ENCODE measurements at places on chromosomes 6 and 20.

GRCh38 chr6:108904741-108905140 lies 56.5 kb downstream of the ARMC2 start:
- no peak for DNase-seq

GRCh38 chr6:128719786-128720185 lies 163.2 kb upstream of the LAMA2 start:
- peak; percentile 29 for DNase-seq

GRCh38 chr20:25464501-25465242 lies 57.2 kb downstream of the GINS1 start:
- no peak for DNase-seq

- DNase-seq, result no peak
Observed at GRCh38 chr20:4850960-4851359, 129.3 kb downstream of the PRND start.

GRCh38 chr6:32189742-32190053 lies 304 bp downstream of the PBX2 start:
- DNase-seq, result no peak

DNA sequence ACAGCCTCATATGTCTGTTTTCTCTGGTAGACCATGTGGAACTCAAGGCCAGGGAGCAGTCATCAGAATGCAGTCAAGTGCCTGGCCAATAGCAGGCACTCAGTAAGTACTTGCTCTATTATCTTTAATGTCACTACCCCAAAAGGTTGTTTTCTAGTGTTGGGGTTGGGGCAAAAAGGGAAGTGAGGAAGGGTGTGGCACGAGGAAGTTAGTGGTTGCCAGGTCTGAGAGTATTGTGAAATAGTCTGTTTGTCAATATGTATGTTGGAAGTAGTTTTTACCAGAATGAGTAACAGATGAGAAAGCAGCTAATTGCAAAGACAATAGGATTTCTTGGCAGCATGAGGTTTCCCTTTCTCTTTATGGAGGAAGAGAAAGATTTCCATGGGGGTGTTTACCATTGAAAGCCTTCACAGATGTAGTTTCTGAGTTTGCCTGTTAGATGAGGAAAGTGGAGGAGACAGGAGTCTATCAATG lies 59.5 kb upstream of the ARMH2 start:
- no peak for DNase-seq

DNA sequence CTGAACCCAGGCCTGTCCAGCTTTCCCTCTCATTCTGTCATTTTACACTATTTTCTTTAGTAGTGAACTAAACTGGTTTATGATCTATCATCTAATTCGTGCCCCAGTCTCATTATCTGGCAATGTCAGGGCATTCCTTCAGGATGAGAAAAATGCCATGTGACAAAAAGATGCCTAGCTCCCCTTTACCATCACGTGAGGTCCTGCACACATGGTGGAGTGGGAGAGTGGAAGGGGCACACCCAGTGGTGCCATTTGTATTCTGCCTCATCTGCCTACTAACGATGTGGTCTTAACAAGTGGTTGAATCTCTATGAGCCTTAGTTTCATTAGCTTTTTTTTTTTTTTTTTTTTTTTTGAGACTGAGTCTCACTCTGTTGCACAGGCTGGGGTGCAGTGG lies 41.2 kb downstream of the CDC5L start:
- DNase-seq, result no peak

GRCh38 chr6:5151955-5152401 lies 66.8 kb downstream of the PPP1R3G start:
- no peak for DNase-seq

- no peak for DNase-seq
Observed at GRCh38 chr20:18795366-18795765, 18.2 kb upstream of the SCP2D1 start.

GRCh38 chr20:49630396-49630951 lies 62.5 kb upstream of the PTGIS start:
- DNase-seq, result no peak

- no peak for DNase-seq
Observed at GRCh38 chr6:157723376-157723775, 99.7 kb upstream of the SNX9 start.

DNA sequence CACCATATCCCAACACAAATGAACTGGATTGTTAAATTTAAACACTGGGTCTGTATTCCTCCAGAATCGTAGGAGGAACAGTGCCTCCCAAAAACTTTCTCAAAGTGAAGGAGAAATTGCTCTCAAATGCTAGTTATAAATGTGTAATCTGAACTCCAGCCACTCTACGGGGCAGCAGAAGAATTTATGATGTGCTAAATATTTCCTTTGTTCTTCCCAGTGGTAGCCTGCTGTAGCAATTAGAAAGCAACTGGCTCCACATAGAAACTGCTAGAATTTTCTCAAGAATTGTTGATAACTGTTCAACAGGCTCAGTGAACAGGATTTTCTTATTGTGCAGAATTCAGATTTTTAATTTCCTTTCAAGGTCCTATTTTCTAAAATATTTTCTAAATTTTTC lies 49.8 kb upstream of the EYA4 start:
- DNase-seq, result no peak

DNA sequence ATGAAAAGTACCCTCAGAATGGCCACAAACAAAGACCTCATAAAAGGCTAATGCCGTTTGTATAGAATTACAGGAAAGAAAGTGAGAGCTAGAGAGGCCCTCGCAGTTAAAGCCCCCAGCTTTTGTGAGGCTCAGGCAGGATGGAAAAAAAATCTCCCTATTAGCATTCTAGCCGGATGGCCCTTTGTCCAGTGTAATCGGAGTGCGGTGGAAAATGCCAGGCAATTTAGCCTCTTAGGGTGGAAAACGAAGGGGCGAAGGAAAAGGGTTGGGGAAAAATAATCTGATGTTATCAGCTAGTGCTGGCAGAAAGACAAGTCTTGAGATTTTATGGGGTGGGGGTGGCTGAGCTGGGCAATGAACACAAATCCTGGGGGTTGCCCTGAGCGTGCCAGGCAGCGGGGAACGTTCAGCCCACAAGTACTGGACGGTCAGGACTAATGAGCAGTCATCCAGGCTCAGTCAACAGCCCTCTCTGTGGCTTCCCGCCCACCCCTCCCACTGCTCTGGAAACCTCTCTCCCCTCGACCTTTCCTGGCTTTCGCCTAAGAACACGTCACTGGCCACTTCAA lies 92.4 kb downstream of the PSMG4 start:
- DNase-seq, result peak; percentile 59

DNA sequence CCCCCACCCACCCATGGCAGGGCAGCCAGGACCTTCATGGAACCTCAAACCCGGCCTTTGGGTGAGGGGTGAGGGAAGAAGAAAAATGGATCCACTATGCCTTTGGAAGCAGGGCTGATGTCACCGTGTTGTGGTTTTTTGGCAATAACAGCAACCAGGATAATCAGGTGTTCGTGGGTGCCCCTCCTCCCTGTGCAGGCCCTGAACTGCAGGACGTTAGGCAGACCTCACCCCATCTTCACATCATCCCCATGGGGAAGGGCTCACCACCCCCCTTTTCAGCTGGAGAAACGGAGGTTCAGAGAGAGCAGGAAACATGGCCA lies 3.6 kb downstream of the GABRR2 start:
- DNase-seq, result no peak

- no peak for DNase-seq
Observed at GRCh38 chr20:19249106-19249879, 36.9 kb downstream of the SLC24A3 start.

DNA sequence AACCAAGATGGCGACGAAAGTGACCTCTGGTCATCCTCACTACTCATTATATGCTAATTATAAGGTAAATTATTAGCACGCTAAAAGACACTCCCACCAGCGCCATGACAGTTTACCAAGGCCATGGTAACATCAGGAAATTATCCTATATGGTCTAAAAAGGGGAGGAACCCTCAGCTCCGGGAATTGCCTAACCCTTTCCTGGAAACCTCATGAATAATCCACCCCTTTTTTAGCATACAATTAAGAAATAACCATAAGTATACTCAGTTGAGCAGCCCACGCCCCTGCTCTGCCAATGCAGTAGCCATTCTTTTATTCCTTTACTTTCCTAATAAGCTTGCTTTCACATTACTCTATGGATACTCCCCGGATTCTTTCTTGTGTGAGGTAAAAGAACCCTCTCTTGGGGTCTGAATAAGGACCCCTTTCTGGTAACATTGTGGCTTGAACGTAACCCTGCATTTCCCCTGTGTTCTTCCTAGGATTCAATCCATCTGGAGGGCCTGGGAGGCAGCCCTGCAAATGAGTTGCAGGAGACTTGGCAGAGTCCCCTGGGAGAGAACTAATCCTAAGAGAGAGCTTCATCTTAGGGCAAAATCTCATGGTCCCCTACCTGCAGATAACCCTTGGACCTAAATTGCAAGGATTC lies 225.6 kb upstream of the JARID2 start:
- DNase-seq, result no peak

DNA sequence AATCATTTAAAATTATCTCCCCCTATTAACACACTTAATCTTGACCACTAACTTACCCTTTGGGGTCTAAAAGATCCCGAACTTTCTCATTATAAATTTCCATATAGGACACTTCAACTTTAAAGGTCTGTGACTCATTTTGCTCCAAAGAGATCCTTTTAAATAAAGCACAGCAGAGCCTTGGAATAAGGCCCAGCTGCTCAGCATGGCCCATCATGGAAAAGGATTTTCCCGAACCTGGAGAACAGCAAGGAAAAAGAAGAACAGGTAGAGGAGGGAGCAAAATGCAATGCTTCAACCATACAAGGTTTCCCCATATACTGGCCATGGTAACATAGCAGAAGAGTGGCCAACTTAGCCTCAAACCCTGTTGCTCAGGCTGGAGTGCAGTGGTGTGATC lies 132.1 kb downstream of the KIF13A start:
- DNase-seq, result no peak

DNA sequence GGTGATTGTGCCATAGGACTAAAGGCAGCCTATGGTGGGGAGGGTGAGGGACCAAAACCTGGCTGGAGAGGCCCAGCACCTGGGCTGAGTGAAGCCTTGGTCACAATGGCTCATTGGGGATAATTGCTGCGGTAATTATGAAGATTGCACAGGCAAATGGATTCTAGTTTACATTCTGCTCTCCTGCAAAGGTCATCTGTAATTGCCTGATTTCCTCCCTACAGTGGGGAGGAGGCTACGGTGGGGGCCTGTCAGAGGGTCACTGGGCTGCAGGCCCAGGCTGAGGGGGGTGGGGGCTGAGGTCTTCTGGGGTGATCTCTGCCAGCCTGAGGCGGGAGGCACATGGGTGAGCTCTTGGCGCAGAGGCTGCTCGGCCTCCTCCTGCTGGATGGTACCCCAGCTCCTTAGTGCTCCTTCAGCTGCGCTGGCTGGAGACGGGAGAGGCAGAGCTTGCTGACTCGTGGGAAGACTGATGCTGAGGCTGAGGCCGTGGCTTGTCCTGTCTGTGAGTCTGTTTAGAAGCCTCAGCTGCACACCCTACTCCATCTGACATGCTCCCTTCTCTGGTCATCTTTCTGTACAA lies 30.3 kb downstream of the PACSIN1 start:
- no peak for DNase-seq

DNA sequence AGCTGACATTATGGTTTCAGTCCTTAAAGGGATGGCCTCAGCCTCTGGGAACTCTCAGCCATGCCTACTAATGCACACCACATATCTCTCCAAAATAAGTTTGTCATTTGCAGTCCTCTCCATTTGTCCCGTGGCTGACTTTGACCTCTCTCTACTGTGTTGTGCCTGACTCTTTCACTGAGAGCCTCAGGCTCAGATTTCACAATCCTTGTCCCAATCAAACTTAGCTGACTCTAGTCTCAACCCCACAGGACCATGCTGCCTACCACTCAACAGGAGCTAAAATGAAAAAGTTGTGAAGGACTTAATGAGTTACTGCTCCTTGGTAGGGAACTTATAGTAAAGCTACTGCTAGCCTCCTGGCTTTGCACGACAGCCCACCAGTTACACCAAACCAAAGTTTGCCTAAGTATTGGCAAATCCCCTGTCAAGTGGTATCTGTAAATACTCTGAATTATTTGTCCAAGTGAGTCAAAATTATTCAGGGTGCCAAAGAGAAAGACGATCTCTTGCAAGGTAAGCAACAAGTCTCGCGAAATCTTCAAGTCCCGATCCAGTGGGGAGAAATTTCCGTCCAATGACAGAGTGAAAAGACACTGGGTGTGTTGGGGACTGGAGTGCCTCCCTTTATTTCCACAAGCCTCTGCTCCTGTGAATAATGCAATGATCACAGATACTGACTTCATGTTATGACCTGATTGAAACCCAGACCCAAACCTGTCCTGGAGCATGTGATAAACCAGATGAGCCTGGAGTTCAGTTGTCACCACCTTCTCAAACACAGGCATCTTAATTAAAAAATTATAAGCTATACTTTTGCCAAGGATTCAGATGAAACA lies 124.4 kb upstream of the FOXQ1 start:
- no peak for DNase-seq

DNA sequence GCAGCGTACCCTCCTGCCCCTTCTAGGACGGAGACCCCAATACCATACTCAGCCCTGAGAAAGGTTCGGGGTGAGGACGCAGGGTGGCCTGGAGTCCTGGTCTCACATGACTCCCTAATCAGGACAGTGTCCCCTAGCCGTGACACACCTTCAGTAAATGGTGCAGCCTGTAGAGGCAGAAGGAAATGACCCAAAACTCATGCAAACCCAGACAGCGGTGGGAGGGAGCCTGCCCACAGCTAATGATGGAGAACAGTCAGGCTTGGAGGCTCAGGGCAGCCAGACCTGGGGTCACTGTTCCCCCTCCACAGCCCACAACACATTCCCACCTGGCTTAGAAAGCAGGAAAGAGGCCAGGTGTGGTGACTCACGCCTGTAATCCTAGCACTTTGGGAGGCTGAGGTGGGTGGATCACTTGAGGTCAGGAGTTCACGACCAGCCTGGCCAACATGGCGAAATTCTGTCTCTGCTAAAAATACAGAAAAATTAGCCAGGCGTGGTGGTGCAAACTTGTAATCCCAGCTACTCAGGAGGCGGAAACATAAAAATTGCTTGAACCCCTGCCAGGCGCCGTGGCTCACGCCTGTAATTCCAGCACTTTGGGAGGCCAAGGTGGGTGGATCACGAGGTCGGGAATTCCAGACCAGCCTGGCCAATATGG lies 8.8 kb upstream of the HMGA1 start:
- DNase-seq, result no peak

- no peak for DNase-seq
Observed at GRCh38 chr6:151290877-151291721, 51.3 kb downstream of the AKAP12 start.

DNA sequence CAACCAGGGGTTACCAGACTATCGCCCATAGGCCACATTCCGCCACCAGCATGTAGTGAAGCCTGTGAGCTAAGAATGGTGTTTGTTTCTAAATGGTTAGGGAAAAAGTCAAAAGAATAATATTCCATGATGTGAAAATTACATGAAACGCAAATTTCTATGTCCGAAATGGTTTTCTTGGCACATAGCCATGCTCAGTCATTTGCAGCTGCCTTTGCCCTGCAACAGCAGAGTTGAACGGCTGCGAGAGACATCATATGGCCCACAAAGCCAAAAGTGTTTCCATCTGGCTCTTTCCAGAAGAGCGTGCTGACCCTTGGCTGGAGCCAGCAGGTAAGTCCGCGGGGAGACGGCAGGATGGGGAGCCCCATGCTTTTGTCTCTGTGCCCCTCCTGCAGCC lies 60.7 kb downstream of the FAM120B start:
- peak; percentile 36 for DNase-seq

DNA sequence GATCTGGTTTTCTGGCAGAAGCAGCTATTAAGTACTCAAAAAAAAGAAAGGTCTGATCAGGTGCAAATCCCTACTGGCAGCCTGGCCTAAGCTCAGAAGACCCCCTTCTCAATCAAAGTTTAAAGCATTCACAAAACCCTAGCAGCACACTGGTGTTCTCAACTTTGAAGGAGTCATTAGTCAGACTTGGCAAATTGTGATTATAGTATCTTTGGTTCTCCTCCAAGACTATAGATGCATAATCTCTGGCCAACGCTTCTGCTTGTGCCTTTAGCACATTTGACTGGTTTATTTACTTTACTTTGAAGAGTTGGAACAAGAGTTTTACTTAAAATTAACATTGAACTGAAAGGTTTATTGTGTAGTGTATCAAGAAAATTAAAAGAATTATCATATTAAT lies 248.9 kb downstream of the PTPRK start:
- DNase-seq, result no peak
